ENCODE measurements at places on chromosomes 1 and 21.

DNA sequence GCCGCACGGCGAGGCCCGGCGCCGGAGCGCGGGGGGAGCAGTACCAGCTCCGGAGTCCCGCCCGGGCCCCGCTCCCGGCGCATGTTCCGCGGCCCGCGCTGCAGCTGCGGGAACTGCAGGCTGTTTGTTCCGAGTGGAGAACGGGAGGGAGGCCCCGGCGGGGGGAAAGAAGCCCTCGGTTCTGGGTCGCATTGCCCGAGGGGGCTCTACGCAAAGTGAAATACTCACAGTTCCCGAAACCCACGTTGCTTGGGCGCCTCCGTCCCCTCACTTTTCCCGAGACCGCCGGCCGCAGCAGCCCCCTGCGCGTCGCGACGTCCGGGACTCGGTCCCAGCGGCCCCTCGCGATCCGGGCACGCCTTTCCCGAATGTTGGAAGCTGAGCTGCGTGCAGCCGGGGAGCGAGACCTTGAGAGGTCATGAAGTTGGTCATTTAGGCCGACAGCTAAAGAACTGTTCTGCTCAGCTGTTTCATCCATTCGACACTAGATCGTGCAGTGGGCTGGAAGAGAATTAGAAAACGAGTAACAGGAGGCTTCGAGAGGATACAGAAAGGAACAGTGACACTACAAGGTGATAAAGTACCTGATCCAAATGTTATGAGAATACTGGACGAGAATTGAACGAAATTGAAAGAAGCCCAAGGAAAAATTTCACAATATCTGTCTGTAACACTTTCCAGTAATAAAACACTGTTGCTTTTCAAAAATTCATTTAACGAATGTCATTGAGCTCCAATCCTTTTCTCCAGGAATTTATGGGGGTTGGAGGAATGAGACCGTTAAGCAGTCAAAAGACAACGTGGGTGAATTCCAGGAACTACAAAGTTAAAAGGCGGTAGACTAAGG lies 657 bp upstream of the LIN9 start:
- DNase-seq = no peak

GRCh38 chr1:33327587-33328325 lies 6.9 kb upstream of the A3GALT2 start:
- no peak for DNase-seq

GRCh38 chr1:36366091-36366661 lies 19.5 kb downstream of the STK40 start:
- no peak for DNase-seq

DNA sequence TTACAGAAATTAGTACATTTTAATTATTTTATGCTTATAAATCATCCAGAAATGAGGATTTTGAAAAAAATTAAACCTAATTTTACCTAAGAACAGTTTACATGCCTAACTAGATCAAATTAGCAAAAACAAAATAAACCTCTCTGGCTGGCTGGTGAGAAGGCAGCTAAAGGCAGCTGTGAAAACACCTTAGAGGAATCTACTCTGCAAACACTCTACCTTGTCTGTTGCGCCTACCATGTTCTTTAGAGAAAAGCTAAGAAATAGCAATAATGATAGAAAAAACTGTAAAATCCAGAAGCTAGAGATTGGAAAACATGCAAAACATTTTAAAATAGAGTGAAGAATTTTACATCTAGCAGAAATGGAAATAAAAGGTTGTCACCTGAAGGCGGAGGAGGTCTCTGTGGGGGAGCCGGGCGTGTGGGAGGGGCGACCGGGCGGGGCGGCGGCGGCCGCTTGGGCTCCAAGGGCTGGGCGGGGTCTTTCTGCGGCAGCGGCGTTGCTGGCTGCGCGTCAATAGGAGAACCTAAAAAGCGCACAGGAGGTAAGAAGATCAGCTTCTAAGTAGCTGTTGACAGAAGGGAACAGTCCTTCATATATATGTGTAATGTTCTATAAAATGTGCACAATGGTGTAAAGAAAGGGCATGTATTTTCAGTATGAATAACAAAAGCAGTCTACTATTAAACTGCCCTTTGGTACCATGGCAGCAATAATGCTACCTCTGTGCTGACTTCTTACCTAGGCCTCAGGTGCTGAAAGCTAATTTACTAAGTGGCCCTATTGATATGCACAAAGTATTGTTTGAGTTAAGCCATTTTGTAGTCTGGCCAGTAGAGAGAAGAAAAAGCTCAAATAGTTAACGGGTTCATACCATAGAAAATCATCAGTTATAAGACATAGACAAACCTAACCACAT lies 33.3 kb upstream of the CFAP298 start:
- no peak for DNase-seq
